EH (cell line): ENCODE measurements at places on chromosomes 5 and 9.

GRCh38 chr5:110025160-110025559 lies 335.4 kb downstream of the MAN2A1 start:
- DNase-seq, result no peak

- DNase-seq, result no peak
Observed at GRCh38 chr5:136047858-136048257, 19.1 kb downstream of the TGFBI start.

- DNase-seq, result no peak
Observed at GRCh38 chr5:1477341-1477740, 32.1 kb upstream of the SLC6A3 start.

GRCh38 chr5:129902816-129903215 lies 1.4 kb upstream of the CHSY3 start:
- DNase-seq, result no peak

DNA sequence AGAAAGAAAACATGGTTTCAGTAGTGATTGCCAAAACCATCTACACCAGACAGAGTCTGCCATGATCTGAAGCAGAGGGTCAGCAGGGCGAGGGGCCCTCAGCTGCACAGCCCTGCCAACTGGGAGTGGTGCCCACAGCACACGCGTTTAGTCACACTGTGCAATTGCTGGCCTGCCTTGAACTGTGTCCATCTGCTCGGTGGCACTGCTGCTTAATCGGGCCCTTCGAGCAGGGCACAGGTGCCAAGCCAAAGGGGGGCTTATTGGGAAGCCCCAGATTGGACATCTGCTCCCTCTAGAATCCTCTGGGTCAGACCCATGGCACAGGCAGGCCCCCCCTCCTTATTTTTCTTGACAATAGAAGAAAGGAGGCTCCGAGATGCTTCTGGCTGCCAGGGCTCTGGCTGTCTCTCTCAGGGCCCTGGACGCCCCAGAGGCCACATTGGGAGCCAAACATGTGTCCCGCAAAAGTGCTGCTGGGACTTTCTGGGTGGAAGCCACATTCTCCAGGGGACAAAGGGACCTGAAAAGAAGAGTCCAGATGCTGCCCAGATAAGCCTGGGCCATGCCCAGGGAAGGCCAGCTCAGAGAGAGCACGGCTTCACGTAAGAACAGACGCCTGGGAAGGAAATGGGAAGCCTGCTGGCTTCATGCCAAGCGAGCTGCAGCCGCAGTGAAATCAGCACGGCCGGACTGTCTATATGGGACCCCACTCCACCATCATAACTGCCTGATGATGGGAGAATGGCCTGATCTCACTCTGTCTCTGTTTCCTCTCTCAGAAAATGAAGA lies 349.2 kb downstream of the GADD45G start:
- DNase-seq, result no peak

DNA sequence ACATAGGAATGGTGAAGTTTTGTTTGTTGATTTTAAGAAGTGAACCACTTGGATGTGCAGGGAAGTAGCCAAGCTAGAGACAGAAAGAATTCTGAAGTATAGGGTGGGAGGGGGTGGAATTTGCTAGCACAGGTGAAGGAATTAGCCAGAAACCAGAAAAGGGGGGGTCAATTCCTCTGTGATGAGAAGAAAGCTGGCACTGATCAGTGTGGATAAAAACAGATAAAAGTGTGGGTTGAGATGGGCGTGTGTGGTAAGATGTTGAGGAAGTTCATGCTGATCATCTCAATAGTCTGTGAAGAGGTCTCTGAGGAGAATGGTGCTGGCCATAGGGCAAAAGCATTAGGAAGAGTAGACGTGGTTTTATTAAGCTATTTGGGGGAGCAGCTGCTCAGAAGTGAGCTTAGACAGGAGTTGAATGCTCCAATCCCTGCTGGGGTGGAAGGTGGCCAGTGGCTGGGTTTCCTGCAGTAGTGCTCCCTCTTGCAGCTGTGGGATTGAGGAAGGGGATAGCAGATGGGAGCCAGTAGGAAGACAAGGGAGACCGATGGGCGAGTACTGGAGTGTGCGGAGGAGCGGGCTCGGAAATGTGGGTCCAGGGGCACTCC lies 88.7 kb upstream of the ELL2 start:
- no peak for DNase-seq

- peak; percentile 36 for DNase-seq
Observed at GRCh38 chr9:21590058-21590996, 108.2 kb upstream of the IFNE start.

GRCh38 chr9:38443597-38443996 lies 19.3 kb upstream of the IGFBPL1 start:
- DNase-seq, result peak; percentile 55

- DNase-seq, result peak; percentile 95
Observed at GRCh38 chr5:172659909-172660628, 19.0 kb downstream of the NEURL1B start.

- DNase-seq, result no peak
Observed at GRCh38 chr5:136418301-136418700, 53.0 kb upstream of the TRPC7 start.

DNA sequence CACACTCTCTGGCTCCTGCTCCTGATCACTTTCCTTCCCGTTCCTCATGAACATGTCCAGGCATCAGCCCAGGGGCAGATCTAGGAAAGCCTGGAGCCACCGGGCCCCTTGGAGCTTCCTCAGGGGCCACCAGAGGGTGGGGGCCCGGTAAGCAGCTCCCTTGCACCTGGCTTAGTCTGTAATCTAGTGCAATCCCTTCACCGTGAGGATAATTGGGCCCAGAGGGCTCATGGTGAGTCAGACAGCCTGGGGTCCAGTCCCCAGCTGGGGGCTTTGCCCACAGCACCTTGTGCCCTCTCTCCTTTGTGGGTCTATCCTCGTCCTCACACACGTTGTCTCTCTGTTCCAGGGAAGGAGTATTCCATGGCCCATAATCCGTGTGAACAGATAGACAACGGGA lies 10.4 kb upstream of the ALDH1B1 start:
- DNase-seq, result no peak

DNA sequence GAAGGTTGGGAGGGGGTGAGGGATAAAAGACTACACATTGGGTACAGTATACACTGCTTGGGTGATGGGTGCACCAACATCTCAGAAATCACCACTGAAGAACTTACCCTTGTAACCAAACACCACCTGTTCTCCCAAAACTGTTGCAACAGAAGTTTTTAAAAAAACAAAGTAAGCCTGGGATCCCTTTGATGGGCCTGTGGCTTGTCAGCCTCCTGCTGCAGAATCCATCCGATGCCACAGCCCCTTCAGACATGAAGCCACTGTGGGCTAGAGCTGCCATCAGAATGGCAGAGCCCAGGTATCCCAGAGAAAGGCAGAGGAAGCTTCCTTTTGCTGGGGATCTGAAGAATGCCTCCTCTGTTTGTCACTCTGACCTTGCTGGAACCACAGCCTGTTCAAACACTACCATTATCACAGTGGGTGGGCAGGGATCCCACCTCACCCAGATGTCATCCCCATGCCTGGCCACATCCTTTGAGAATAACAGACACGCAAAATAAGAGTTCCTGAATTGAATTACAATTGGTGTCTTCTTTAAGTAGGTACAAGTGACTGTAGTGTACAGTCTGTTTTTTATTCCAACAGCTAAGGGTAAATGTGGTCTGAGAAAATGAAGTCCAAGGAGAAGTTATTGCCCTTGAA lies 78.1 kb upstream of the DIRAS2 start:
- no peak for DNase-seq

- DNase-seq, result peak; percentile 66
Observed at GRCh38 chr9:135990468-135991429, 29.6 kb upstream of the UBAC1 start.

DNA sequence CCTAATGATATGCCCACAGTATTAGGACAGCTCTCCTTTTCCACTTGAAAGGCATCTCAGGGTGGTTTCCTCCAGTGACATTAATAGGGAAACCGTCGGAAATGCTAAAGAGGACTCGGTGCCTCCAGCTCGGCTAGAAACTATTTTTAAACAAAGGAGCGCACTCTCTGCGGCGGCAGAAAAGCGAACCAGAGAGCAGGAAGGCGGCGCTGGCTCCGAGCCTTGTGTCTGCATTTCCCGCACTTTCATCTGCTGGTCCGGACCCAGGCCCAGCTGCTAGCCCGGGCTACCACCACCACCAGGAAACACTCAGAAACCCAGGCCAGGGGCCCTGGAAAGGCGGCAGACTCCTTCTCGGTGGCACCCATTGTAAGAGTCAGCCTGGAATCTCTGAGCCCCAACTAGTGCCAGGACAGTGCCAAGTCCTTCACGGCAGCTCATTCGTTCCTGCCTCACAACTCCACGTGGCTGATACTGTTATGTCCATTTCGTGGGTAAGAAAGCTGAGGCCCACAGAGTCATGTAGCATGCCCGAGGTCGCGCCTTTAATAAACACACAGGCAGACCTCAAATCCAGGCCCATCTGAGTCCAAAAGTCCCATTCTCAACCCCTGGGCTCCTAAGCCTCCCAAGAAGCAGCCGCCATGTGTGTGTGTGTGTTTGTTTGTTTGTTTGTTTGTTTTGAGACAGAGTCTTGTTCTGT lies 73.9 kb downstream of the VAV2 start:
- DNase-seq, result no peak

GRCh38 chr9:135968601-135969000 lies 7.4 kb upstream of the UBAC1 start:
- no peak for DNase-seq

DNA sequence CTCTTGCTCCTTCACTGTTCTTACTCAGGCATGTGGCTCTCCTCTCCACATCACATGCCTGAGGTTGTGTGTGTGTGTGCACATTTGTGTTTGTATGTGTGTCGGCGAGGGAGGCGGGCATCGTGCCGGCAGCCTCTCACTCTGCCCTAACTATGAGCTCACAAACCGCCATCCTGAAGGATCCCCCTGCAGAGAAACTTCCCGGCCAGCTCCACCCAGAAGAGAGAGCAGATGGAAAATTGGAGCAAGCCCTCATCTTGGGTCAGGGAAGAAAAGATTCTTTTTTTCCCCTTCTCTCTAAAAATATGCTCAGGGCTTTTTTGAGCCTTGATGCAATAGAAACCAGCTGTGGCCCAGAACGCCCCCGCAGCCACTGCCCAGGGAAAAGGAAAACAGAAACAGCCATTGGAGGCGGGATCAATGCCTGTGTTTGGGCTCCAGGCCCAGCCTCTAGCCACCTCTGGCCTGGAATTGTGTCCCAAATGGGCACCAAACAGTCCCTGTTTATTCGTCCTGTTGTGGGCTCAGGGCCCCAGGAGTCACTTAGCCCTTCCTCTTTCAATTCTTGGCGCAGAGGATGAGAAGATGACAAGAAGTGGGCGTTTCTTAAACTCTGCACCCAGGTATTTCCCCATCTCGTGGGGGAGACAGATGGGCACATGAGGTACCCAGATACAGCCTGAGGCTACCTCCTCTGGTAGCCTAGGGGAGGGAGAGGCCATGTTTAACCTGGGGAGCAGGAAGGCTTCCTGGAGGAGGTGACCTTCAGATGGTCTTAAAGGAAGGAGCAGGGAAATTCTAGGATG lies 151.5 kb downstream of the RGS3 start:
- DNase-seq, result peak; percentile 78

DNA sequence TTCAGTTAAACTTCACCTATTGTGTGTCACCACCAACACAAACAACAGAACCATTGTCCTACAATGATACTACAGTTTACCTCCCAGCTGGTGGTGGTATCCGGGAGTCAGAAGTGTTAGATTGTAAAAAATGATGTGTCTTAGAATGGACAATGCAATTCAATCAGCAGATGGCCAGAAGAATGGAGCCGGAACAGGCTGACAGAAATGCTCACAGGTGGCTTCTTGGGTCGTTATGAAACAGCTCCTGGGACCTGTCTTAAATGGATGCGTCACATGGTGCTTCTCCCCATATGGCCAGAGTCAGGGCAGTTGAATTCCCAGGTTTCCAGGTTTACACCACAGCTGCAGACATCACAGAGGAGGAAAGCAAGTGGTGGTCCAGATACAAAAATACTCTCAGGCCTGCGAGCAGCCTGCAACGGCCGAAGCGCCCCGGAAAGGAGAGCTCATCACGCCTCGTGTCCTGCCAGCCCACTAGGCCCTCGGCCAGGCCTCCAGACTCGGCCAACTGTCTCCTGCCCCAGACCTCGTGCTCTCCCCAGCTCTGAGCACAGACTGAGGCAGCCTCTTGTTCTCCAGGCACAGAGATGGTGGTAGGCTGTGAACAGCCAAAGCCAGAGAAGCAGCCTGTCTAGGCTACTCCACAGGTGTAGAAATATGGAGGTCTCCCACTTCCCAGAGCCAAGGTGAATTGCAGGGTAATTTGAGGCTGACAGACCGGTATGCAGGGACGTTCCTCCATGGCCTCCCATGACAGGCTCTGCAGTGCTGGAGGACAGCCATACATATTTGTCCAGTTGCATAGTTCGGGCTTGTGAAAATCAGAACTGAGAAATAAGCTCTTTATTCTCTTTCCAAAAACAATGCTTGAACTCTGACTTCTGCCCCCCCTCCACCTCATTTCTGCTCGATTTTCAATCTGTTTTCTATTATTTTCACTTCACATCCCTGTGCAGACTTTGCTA lies 98.5 kb upstream of the SPATA31C2 start:
- peak; percentile 34 for DNase-seq

DNA sequence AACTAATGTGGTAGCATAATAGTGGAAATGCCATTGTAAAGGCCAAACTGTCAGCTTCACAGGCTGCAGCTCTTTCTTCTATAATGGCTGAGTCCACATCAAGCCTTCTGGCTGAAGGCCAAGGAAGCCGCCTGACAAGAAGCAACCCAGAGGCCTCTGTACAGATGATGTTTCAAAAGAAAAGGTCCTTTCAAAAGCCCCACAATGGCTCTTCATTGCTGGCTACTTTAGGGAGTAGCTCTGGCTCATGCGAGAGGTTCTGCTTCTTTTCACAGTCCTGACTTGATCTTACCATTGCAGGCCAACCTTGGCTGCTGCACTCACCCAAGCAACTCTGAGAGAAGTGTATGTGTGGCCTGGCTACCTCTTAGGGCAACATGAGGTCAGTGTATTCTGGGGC lies 54.5 kb upstream of the EQTN start:
- no peak for DNase-seq

DNA sequence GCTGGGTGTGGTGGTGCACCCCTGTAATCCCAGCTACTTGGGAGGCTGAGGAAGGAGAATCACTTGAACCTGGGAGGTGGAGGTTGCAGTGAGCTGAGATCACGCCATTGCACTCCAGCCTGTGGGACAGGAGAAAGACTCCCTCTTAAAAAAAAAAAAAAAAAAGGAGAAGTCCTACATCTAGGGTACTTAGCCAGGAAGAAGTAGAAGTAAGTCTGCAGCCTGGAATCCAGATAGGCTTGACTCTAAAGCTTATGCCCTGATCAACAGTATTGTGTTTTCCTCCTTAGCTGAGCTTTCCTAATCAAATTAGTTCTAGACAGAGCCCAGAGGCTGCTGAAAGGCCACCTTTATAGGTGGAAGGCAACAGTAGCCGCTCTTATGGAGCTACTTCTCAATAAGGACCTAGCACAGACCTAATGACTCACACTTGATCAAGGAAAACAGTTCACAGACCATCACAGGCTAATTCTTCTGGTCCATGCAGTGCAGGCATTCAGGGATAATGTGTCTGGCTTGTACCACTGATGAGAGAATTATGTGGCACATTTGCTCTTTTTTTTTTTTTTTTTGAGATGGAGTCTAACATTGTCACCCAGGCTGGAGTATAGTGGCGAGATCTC lies 105.5 kb upstream of the KLF4 start:
- DNase-seq, result no peak
